Smooth muscle cell of the brain vasculature (primary cell): ENCODE measurements at places on chromosomes 5 and 9.

- no peak for DNase-seq
Measured at GRCh38 chr9:37480759-37481158, 5.0 kb upstream of the POLR1E start.

GRCh38 chr5:160233215-160233614 lies 3.9 kb downstream of the FABP6 start:
- DNase-seq, result no peak

GRCh38 chr9:89012294-89013042 lies 21.2 kb downstream of the S1PR3 start:
- DNase-seq, result no peak

DNA sequence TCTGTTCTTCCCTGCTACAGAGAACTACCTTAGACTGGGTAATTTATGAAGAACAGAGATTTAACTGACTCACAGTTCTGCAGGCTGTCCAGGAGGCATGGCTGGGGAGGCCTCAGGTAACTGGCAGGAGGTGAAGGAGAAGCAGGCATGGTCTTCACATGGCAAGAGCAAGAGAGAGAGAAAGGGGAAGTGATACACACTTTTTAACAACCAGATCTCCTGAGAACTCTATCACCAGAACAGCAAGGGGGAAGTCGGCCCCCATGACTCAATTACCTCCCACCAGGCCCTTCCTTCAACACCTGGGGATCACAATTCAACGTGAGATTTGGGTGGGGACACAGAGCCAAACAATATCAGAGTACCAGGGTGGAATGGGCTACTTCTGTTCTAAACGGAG lies 766.8 kb downstream of the TLE1 start:
- no peak for DNase-seq

GRCh38 chr9:123528501-123528900 lies 172.5 kb downstream of the CRB2 start:
- no peak for DNase-seq

DNA sequence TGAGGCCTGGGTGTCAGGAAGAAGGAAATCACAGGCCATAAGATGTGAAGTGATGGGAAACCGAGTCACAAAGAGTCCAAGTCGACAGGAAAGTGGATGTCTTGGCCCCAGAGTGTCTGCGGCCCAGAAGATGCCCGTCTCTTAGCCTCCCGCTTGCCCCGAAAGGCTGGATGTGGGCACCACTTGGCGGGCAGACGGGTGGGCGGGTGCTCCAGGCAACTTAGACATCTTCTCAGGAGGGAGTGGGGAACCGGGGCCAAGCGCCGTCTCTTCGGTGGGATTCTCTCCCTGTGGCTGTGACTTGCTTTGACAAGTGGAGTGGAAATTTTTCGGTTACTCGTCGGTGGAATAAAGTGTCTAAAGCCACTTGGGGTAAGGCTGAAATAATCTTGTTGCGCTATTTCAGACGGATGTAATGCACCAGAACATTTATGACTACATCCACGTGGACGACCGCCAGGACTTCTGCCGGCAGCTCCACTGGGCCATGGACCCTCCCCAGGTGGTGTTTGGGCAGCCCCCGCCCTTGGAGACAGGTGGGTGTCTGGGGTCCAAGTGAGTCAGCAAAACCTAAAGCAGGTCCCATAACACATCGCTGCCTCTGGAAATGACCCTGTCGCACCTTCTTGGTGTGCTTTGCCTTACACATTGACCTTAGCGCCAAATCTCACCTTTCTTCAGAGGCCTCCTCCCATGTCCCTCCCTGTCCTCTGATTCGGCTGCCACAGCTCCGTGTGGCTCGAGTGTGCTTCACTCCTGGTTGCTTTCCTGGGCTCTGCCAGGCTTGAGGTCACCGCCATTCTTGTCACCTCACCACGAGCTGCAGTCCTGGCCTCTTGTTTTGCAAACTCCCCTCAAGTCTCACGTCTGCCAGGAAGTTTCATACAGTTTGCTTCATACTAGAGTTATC lies 20.4 kb upstream of the EXOC3 start:
- no peak for DNase-seq

- DNase-seq, result no peak
Measured at GRCh38 chr9:113536166-113536482, 72.6 kb downstream of the RGS3 start.

DNA sequence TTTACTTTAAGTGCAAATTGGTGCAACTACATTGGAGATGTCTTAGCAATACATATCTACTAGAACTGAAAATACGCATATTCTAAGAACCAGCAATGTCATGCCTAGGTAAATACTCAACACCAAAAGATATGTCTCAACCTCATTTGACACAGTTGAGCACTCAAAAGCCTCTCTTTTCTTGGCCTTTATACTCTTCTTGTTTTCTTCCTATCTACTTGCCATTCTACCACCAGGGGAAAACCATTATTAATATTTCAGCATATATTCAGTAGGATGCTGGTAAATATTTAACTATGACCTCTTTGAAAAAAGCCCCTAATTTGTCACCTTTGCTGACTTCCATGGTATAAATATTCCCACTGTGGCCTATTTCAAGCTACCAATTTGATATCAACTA lies 443.8 kb downstream of the LRRC70 start:
- no peak for DNase-seq

- DNase-seq, result no peak
Measured at GRCh38 chr5:154967421-154968024, 26.6 kb downstream of the MRPL22 start.

DNA sequence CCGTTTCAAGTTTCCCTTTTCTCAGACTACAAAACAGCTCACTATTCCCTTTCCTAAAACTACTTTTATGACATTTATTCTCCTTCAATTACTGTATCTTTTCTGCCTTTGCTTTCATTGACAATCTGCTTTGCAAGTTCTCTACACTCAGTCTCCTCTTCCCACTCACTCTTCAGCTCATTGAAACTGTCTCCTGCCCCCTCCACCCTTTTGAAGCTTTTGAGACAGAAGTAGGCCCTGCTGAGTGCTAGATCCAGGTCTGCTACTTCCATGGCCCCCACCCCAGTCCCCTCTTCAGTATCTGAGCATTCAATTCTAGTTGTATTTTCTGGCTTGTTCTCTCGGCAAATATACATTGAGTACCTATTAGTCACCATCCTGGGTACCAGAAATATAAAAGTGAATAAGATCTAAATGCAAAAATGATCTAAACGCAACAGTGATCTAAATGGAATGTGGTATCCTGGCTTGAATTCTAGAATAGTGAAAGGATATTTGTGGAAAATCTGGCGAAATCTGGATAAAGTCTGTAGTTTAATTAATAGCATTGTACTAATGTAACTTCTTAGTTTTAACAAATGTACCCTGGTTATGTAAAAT lies 58.4 kb downstream of the OR2K2 start:
- no peak for DNase-seq

DNA sequence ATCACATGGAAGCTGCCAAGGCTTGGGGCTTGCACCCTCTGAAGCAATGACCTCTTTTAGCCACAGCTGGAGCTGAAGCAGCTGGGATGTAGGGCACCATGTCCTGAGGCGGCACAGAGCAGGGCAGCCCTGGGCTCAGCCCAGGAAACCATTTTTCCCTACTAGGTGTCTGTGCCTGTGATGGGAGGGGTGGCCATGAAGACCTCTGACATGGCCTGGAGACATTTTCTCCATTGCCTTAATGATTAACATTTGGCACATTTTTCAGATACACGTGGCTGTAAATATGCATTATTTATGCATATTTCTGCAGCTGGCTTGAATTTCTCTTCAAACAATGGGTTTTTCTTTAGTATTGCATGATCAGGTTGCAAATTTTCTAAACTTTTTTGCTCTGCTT lies 81.7 kb downstream of the OSMR start:
- no peak for DNase-seq
